ENCODE measurements at places on chromosomes 7 and 10.

- no peak for DNase-seq
Observed at GRCh38 chr10:102264371-102264770, 19.0 kb downstream of the GBF1 start.

DNA sequence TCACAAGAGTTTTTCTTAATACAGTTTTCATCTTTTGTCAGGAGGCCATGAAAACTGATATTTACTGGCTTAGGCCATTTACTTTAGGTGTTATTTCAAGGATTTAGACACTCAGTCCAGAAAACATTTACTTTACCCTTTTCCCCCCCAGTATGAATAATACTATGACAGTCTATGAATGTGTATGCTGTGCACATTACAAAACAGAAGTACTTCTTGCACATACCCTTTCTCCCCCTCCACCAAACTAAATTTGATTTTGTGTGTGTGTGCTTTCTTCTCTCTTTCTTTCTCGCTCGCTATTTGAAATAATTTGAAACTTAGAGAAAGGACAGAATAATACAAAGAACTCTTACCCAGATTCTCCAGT is 41.3 kb downstream of the RBM33 start:
- DNase-seq, result no peak

DNA sequence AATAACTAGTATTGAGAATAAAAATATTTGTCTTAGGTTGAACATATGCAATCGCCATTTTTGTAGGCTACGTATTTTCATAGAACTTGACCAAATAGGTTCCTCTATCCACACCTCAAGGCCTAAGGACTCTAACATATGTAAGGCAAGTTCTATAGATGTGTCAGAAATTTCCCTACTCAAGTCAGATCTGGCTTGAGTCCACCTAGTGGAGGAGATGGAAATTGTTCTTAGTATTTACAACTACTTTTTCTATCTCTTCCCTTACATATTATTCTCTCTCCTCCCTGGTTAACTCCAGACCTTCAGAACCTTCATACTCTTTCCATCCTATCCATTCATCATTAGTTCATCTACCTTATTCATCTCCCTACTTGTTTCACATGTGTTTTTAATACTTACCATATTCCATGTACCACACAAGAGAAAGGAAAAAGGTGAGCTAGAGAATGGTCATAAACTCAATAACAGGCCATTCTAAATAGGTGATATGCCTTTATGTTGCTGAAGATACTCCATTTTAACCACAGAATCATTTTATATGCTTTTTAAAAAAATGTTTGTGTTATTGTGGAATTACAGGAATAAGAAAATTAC is 174.5 kb upstream of the HDAC9 start:
- no peak for DNase-seq

DNA sequence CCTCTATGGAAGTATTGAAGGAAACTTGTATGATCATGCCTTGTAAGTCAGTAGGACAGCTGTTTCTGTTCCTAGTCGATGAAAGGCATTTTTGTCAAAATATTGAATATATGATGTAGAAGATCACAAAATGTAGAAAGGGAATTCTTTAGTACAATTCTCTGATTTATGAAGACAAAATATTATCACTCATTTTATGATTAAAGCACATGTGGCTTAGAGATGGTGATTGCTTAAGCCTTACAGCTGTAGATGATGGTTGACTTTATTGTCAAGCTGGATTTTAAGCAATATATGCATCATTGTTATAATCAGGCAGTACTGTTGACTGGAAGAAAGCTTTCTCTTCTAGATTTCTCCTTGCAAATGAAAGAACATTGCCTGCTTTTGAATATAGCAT is 26.4 kb downstream of the MXI1 start:
- DNase-seq, result no peak

DNA sequence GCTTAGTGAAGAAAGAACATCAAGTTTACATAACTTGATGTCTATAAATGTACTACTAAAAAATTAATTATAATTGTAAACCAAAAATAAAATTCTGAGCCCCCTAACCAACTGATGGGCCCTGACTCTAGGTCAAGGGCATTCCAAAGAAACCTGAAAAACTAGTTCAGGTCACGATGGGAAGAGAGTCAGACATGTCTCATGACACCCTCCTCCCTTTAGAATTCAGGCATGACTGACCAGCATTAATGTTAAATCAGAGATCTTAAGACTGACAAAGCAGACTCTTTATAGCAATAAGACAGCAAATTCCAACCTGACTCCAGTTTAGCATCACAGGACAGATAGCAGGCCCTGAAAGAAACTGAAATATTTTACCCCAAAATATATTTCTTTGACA is 21.6 kb upstream of the OTUD1 start:
- no peak for DNase-seq

- no peak for DNase-seq
Observed at GRCh38 chr7:131288450-131288849, 39.2 kb upstream of the MKLN1 start.

- no peak for DNase-seq
Observed at GRCh38 chr7:133830081-133830480, 297.1 kb upstream of the LRGUK start.

DNA sequence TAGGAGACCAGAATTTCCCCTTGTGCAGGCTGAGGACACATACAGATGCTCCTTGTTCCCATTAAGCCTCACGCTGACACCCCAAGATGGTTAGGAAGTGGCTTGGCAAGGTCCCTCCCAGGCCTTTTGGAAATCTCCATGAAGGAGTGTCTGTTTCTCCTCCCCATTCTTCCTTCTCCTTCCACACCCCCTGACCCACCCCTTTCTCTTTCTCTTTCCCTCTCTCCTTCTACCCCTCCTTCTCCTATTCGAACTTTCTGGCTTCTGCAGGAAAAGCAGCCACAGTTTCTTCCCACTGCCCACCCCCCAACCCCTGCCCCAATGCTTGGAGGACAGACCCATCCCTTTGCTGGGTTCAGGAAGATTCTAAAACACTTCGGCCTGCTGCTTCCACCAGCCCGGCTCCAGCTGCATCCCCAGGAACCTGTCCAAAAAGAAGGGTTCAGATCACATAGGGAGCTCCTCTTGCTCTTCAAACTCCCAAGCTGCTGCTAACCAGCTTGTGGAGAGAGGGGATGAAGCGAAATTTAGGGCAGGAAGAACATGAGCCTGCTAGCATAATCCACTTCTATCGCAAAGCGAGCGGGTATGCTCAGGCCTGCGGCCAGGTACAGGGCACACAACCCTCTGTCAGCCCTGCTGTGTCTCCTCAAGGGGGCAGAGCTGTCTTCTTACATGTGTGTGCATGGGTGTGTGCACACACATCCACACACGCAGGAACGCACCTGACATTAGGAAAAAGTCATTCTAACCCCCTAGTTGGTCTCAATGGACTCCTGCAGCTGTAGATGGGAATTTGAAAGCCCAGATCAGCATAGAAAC is 80.4 kb downstream of the PPP1R3C start:
- no peak for DNase-seq

- peak; percentile 22 for DNase-seq
Observed at GRCh38 chr10:97788552-97789442, 17.0 kb upstream of the SFRP5 start.

DNA sequence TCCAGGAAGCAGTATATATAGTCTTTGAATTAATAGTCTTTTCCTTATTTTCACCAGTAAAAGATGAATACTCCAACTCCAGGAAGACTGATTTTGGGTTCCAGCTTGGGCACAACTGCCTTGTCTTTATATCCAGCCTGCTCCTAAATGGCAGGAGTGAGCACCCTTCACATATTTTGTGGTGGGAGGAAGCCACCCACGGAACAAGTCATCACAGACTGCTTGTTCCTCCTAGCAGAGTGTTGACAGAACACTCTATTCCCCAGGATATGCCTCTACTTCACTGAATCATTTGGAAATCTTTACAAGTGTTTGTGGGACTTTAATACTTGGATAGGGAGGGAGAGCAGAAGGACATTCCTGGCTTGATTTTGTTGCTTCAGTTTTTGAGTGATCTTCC is 31.7 kb downstream of the ITPRID1 start:
- no peak for DNase-seq

DNA sequence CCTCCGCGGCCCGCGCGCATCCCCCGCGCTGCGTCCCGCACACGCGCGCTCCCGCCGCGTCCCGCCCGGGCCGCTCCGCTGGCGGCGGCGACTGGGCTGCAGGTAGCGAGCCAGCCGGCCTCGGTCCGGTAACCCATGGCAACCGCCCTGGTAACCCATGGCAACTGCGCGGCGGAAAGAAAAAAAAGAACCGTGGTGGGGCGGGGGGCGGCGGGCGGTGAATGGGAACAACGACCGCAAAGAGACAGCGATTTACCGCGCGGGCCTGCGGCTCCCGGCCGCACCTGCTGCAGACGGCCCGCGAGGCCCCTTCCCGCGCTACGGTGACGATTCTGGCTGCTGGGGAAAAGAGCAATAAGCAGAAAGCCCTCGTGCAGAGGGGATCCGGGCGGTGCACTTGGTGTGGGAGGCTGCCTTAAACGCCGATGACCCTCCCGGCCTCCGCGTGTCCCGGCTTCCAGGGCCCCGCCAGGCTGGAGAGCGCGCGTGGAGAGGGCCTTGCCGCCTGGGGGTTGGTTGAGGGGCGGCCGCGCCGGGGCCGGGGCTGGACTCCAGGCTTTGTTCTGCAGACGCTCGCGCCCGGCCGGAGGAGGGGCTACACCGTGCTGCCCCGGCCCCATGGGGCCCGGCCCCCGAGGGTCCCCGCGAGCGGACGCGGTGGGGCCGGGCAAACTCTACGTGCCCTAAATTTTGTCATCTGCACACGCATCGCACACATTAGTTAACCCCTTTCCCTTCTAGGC is 84.7 kb downstream of the SNX10 start:
- peak; percentile 67 for DNase-seq

- no peak for DNase-seq
Observed at GRCh38 chr10:129780901-129781795, 182.9 kb downstream of the EBF3 start.

DNA sequence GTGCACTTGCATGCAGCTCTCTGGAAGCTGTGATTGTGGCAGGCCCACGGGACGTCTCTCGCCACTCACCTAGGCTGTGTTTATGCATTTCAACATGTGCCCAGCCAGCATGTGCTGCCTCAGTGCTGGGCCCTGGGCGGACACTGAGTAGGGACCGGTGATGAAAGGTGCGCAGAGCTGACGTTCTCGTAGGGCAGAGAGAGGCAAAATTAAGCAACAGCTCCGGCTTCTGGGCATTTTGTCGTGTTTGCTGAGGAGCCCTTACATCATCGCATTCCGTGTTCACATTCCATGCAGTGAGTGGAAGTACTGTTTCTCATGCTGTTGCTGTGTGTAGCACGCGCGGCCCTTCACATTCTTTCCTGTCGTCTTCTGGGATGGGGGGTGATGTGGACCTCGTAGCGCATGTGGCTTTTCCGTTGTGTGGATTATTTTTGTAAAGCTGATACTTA is 50.5 kb downstream of the PRF1 start:
- DNase-seq, result no peak

GRCh38 chr7:108367946-108368345 is 88.3 kb downstream of the NRCAM start:
- no peak for DNase-seq

- DNase-seq, result peak; percentile 44
Observed at GRCh38 chr7:110442381-110442837, 648.5 kb upstream of the LRRN3 start.

GRCh38 chr10:117175215-117175900 is 21.9 kb upstream of the KCNK18 start:
- DNase-seq, result no peak

- DNase-seq, result no peak
Observed at GRCh38 chr7:69204943-69205342, 393.3 kb upstream of the AUTS2 start.

GRCh38 chr7:41643616-41644015 is 59.3 kb downstream of the INHBA start:
- no peak for DNase-seq

- peak; percentile 14 for DNase-seq
Observed at GRCh38 chr10:27241010-27241651, 534 bp upstream of the ACBD5 start.

GRCh38 chr7:132437730-132438129 is 138.5 kb downstream of the PLXNA4 start:
- no peak for DNase-seq

DNA sequence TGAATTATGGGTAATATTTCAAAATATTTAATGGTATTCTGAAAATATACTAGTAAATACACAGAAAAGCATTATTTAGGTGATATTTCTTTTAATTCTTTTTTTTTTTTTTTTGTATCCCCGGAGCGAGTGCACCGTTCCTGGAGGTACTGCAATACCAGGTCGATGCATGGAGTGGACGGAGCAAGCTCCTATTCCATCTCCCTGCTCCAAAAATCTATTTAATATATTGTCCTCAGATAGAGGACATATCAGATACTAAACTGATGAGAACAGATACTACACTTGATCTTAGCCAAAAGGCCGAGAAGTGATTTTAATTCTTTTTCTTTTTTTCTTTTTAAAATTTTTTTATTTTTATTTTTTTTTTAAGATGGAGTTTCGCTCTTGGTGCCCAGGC is 10.8 kb downstream of the BTRC start:
- DNase-seq, result no peak

DNA sequence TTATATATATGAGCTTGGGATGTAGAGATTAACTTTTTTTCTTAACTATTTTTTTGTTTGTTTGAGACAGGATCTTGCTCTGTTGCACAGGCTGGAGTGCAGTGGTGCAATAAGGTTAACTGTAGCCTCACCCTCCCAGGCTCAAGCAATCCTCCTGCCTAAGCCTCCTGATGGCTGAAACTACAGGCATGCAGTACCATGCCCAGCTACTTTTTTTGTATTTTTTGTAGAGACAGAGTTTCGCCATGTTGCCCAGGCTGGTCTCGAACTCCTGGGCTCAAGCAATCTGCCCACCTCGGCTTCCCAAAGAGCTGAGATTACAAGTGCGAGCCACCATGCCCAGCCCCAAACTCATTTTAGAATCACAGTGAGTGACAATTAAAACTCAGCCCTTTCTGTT is 105.2 kb downstream of the CUBN start:
- DNase-seq, result no peak
